ENCODE measurements at places on chromosomes 7 and 10.

DNA sequence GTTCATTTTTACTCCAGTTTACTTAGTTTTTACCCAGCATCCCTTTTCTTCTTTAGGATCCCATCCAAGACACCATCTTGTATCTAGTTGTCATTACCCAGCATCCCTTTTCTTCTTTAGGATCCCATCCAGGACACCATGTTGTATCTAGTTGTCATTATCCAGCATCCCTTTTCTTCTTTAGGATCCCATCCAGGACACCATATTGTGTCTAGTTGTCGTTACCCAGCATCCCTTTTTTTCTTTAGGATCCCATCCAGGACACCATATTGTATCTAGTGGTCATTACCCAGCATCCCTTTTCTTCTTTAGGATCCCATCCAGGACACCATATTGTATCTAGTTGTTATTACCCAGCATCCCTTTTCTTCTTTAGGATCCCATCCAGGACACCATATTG, 63.4 kb upstream of the GJD4 start:
- no peak for DNase-seq

- no peak for DNase-seq
Measured at GRCh38 chr10:4109469-4109868, 324.5 kb upstream of the KLF6 start.

DNA sequence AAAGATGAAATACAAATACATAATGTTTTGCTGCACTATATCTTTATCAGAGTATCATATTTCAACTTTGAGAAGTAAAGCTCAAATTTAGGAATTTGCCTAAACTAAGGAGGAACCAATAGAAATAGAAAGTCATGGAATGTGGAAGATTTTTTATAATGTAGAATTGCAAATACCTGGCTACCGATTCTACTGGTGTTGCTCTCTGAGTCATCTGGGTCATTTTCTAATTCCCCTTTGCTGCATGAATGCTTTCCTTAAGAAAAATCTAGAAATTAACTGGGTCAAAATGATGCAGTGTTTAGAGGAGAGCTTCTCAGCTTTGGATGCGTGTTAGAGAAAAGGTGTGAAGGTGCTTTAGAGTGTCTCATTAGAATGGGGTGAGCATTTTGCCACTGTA, 568.9 kb upstream of the ANKRD30A start:
- DNase-seq: no peak

- DNase-seq: no peak
Measured at GRCh38 chr7:11584406-11585031, 247.5 kb downstream of the THSD7A start.

GRCh38 chr10:94156453-94156852, 162.7 kb downstream of the PLCE1 start:
- DNase-seq: no peak

- no peak for DNase-seq
Measured at GRCh38 chr7:55108401-55108800, 89.6 kb downstream of the EGFR start.

DNA sequence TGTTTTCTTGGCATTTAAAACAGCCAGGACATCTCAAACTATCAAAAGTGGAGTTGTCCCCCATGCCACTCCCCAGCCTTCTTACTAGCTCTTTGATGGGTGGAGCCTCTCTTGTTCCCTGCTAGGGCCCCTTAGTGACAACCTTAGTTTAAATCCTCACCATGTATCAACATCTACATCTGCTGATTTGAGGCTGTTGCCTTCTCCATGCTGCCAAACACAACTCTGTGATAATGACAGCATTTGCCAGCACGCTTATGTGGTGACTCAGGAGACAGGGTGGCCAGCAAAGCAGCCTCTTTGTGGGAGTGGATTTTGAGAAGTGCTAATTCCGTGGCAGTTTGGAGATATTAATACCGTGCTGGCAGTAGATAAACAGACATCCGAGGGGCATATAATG, 145.4 kb downstream of the LRRC4 start:
- DNase-seq: no peak

GRCh38 chr10:87661861-87662785, 2.4 kb downstream of the PAPSS2 start:
- no peak for DNase-seq

- no peak for DNase-seq
Measured at GRCh38 chr7:124443762-124444161, 321.8 kb downstream of the GPR37 start.

DNA sequence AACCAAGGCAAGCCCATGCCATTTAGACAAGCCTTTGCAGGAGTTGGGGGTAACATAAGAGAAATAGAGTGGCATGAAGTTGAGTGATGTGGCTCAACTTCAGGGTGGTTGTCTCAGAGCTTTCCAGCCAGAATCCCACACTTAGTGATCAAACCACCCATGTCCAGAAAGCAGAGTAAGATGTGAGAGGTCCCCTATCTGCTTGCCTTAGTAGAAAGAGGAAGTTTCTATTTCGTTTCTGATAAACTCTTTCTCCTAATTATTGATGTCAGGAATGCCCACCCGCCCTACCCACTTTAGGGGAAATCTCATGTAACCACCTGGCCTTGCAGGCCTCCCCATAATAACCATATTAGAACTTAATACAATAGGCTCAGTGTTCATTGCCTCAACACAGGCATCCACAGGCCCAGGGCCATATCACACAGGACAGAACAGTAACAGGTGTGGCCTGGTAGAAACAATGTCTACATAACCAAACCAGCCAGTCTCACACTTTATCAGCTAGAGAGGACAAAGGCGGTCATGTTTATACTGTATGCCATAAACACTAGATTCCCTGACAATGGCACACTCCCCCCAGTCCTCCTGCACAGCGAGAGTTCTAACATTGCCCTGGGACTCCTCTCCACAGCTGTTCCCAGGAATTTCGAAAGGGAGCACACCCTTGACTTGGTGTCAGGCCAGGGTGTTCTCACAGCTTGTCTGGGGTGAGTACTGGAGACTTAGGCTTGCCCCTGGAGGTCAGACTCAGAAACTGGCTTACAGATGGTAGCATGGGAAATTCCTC, 364.4 kb downstream of the CXCL12 start:
- DNase-seq: no peak

DNA sequence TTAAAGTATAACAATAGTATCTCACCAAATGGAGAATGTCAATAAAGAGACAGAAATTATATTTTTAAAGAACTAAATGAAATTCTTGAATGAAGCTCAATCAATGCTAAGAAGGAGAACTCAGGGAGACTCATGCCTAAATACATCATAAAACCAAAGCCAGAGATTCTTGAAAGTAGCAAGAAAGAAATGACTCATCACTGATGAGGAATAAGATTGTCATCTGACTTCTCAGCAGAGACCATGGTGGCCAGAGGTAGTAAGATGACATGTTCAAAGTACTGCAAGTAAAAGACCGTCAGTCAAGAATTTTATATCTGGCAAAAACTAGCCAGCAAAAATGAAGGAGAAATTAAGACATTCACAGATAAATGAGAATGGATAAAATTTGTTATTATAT, 399.0 kb downstream of the GRID1 start:
- no peak for DNase-seq

- DNase-seq: no peak
Measured at GRCh38 chr7:90607196-90607595, 11.1 kb downstream of the CDK14 start.

- no peak for DNase-seq
Measured at GRCh38 chr7:137160236-137160635, 183.3 kb downstream of the PTN start.

DNA sequence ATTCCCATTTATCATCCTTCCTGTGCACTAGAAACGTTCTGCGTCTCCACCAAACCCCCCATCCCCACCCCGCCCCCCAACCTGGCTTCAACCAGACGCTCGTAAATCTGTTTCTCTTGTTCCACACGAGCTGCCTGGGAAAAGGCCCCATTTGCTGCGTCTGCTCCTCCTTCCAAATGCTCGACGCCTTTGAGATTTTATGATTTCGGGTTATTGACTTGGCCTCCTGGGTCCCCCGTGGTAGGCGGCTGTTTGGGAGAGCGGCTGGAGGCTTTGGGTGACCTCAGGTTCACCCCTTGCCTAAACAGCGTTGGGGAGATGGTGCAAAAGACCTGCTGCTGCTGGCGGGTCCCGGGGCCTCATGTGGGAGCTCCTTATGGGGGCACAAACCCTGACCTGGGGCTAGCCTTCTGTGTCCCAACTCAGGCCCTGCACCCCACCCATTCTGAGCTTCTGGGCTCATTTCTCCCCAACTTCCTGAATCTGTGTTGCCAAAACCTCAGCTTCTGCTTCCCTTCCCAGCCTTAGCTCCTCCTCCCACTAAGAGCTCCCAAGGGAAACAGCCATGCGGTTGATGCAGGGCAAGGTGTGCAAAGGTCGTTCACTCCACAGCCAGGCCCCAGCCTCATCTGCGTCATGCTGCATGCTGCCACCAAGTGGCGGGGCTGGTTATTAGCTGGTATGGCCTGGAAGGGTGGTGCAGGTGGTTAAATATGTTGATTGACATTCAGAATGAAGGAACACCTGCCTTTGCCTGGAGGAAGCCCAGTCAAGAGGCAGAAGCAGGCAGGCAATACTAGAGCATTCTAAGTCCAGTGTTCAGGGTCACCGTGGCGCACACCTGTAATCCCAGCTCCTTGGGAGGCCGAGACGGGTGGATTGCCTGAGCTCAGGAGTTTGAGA, 49.1 kb upstream of the ELN start:
- DNase-seq: no peak

DNA sequence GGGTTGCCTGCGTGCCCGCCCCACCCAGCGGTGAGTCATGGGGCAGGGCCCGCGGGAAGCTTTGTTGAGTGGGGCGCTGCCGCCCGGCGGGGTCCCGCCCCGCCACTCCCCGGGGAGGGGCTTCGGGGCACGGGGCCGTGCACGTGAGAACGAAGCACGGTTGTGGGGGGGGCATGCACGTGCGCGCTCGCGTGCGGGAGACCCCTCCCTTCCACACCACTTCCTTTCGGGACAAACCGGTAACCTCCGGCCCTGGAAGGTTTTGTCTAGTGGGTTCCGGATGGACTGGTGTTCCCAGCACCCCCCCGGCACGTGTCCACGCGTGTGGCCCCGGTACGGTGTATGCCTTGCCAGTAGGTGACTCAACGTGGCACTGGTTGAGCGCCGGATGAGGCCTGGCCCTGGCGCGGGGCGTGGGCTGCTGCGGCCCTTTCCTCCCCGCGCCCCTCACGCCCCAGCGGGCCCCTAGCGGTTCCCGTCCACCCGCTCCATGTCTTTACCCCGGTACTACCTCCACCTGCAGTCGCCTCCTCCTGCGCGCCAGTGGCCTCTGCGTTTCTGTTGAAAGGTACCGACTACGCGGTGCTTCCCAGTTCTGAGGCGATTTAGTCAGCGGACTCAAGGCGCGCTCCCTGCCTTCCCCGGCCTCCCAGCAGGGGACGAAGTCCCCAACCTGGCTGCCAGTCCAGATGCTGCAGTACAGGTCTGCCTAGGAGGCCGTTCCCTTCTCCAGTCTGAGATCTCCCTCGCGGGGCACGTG, 3.1 kb downstream of the ADIRF start:
- DNase-seq: peak; percentile 82

DNA sequence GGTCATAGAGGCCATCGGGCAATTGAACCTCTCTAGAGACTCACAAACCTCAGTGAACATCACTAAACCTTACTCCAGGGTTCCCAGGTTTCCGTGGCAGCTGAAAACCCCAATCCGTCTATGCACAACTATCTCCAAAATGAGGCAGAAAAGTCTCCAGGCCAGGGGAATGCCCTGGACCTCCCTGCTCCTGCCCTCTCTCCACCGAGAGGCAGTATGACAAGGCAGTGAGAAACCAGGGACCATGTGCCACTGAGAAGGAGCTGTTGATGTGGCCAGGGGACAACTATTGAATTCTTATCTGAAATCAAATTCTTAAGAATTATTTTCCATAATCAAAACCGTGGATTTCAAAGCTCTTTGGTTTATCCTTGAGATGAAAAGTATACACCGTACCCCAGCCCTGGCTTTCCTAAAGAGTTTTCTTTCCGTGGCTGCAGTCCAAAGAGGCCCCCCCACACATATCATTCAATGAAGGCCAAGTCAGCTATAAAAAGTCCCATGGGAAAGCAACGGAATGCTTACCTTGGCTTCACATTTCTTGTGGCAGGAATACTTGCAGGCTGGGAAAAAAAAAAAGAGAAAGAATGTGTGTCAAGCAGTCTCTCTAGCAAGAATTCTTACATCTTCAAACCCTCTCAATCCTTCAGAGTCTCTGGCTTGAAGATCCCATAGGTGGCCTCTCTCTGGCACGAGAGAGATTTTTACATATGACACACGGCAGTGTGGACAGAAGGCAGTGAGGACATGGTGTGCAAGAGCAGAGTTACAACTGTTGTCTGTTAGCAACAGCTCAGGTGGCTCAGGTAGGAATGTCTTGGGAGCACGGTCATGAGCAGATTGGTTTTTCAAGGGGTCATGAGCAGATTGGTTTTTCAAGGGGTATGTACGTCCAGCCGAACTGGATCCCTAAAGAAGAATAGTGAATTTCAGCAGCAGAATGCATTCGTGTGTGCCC, 75.2 kb downstream of the TNS3 start:
- DNase-seq: no peak

GRCh38 chr10:99345350-99345749, 16.2 kb downstream of the CNNM1 start:
- DNase-seq: no peak

DNA sequence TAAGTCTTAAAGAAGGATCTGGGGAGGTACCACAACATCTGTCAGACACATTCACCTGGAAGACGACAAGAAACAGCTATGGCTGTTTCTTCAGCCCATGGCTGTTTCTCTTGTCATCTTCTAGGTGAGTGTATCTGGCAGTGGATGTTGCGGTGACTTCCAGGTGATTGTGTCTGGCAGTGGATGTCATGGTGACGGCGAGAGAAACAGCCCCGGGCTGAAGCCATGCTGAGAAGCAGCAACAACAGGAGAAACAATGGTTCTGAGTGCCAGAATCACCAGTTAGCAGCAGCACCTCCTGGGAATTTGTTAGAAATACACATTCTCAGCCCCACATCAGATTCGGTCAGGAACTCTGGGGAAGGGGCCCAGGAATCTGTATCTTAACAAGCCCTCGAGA, 68.6 kb upstream of the SYPL1 start:
- DNase-seq: no peak

DNA sequence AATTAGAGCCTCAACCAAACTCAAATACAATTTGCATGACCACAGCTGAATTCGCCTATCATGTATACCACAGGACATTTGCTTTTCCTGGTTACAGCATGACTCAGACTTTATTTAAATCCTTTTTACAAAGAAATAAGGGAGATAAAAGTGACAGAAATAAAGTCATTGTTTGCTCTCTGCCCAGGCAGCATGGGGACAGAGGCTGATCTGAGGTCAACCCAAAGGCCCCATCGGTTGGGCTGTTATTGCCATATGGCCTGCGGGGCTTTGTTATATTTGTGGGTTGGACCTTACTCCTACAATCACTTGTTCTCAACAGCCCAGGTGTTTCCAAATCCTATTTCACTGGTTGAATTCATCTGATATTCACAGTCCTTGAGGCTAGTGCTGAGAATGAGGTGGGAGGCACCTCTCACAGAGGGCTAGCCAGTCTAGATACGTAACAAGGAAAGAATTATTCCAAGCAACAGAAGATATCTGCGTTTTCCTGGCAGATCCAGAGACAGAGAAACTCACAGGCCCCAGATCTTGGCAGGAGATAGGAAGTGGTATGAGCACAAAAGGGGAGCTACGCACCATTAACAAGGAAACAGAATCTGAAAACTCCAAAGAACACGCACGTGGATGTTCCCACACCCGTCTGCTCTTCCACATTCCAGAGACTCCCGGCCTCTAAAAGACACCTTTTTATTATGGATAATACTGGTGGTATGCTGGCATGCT, 117.3 kb downstream of the HIPK2 start:
- DNase-seq: no peak

Data from stimulated activated CD4-positive, alpha-beta T cell treated with anti-CD3 and anti-CD28 coated beads, Interleukin-15, amount 100 ng/mL, for 1 hour (primary cell).